Omental fat pad (tissue), 4 donors: ENCODE measurements at places on chromosomes 1 and 21.

DNA sequence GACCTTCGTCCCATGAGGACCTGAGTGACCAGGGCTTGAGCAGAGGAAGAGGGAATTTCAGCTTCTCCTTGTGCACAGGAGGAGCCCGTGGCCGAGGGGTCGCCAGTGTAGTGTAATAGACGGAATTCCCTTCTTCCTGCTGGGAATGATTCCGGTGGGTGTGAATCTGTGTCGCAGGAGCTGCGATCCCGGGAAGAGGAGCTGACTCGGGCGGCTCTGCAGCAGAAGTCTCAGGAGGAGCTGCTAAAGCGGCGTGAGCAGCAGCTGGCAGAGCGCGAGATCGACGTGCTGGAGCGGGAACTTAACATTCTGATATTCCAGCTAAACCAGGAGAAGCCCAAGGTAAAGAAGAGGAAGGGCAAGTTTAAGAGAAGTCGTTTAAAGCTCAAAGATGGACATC, 34.4 kb downstream of the MAP3K21 start:
- DNase-seq, result no peak

DNA sequence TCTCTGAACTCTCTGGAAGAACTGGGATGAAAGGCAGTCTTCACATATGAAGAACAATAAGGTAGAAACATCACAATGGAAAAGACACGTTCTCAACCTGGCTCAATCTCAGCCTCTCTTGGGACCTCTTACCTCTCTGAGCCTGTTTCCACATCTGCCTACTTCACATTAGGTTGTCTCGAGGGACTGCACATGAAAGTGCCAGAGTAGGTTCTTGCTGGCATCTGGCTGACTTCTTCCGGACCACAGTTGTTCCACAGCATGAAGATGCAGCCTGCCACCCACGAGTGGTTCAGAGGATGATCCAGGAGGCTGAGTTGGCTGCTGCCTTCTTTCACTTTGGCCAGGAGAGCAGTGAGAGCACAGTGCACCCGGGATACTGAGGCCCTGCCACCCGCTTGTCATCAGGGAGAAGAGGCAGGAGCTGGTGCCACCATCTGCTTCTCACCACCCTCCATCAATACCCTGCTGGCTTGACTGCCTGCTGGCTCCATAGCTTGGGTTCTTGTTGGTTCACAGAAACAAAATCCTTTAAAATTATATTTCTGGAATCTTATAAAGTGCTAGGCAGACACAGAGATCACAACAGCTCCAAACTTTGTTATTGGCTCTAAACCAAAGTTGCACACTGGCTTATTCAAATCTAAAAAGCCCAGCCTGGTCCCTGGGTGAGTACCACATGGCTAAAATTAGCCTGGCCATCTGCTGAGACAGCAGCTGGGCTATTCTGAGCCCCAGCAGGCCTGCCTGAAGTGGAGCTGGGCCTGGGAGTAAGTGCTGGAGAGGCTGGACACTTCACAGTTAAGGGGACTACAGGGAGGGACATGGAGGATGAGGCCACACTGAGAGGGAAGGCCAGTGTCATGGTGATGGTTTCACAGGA, 46.9 kb upstream of the LIN9 start:
- DNase-seq, result no peak

- no peak for DNase-seq
Measured at GRCh38 chr1:16141573-16142336, 14.1 kb downstream of the EPHA2 start.

DNA sequence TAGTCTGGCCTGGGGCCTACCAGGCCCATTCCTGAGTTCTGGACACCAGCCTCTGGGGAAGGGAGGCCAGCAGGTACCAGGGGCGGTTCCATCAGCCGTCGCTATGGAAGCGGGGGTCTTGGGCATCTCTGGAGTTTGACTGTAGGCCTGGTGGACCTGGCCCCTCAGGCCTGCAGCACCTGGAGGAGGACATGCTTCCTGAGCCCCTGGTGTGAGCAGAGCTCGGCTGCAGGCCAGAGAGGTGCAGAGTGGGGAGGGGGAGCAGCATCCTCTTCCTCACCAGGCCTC, 7.8 kb downstream of the MYBPH start:
- DNase-seq, result no peak

DNA sequence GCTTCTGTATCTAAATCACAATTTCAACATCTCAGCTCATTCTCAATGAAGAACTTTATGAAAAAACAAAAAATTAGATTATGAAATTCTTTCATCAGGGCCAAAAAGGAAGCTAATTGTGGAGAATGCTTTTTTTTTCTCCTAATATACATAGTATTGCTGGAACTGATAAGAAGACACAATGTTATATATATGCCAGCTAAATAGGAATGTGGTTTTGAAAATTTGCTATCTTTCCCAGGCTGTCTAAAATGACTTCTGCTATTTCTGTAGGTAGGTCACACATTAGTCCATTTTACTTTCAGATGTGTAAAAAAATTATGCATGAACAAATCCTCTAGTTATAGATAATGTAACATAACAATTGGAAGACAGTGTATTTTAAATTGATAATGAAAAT, 732.9 kb downstream of the RWDD3 start:
- DNase-seq, result no peak

DNA sequence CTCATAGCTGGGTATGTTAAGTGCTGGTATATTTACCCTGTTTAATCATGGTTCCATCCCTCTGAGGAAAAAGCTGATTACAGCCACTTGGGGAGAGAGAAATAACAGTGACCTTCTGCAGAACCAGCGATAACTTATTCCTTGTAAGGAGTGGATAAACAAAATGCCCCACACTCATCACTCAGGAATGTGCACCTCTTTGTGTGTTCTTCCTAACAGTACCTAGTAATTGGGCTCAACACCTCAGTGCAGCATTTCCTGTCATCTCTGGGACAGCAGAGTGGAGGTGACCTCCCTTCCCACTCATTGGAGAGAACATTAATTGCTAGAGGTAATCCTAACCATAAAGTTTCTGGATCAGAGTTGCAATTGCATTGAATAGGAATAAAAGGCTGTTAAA, 112.5 kb upstream of the F3 start:
- no peak for DNase-seq

GRCh38 chr1:67618285-67619018, 66.5 kb upstream of the GADD45A start:
- DNase-seq, result peak; percentile 33

DNA sequence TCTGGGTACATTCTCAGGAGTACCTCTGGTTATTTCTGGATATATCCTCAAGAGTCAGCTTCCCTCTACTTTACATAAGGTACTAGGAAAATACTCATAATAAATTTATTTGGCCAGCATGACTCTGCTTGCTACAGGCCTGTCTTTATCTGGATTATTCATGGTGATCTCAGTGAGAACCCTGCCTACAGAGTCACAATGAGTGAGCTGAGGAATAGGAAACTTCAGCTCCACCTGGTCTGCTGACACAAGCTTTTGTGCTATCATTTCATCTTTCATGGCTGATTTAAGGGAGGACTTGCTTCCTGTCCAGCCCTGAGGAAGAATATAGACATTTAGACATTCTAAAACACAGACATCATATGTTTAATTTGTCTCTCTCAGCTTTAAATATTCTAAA, 19.5 kb upstream of the SUCO start:
- no peak for DNase-seq

DNA sequence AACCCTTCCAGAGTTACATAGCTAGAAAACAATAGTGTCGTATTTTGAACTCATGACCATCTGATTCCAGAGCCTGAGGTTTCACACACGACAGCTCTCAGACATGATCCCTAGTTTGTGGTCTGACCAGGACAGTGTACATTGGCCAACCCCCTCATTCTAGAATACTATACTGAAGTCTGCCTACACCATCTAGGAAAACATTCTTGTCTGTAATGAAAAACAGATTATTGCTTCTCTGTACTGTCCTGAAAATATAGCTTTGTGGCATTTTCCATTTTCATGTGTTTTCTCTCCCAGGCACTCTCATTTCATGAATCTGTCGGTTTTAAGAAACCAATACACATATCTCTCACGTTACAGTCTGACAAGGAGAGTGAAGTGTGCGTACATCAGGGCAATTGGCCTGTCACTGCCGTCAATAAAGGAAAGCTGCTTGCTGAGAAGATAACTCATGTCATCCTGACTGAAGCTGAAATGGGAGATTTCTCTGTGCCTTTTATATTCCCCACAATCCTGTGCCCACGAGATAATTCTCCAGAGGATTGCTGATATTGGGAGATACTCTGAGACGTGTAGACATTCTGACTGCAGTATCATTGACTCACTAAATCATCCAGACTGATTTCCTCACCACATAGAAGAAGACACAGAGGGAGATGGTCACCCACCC, 585.6 kb downstream of the PLPP3 start:
- no peak for DNase-seq

DNA sequence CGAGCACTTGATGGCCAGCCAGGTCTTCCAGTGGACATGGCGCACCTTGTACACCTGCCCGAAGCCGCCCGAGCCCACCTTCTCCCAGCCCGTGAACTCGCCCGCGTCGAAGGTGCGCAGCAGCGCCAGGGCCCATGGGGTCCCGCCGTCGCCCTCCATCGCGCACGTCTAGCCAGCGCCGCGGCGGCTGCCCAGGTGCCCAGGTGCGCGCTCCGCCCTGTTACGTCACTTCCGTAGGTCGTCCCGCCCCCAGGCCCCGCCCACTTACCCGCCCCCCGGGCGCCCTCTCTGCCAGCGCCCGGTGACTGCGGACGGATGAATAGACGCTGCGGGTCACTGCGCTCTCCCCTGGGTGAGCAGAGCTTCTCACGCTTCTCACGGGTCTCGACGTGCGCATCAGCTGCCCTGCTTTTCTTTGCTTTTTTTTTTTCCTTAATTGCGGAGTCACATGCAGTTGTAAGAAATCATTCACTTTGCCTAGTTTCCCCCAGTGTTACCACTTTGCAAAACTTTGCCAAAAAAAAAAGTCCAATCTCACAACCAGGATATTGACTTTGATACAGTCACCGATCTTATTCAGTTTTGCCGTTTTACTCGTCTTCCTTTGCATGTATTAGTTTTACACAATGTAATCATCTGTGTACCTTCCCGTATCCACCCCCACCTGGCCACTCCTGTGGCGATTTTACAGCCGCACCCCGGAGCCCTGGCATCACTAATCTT, at the start of gene RIPK4:
Gene RIPK4, minus strand, starts transcription at position 170 of the 723 bp plus-strand sequence. Its CDS starts 11 bp downstream, at position 159.
- DNase-seq, result no peak

- DNase-seq, result no peak
Measured at GRCh38 chr1:59193443-59194093, 103.3 kb upstream of the FGGY start.

GRCh38 chr21:33027401-33028286, 1.9 kb downstream of the OLIG2 start:
- DNase-seq, result no peak

DNA sequence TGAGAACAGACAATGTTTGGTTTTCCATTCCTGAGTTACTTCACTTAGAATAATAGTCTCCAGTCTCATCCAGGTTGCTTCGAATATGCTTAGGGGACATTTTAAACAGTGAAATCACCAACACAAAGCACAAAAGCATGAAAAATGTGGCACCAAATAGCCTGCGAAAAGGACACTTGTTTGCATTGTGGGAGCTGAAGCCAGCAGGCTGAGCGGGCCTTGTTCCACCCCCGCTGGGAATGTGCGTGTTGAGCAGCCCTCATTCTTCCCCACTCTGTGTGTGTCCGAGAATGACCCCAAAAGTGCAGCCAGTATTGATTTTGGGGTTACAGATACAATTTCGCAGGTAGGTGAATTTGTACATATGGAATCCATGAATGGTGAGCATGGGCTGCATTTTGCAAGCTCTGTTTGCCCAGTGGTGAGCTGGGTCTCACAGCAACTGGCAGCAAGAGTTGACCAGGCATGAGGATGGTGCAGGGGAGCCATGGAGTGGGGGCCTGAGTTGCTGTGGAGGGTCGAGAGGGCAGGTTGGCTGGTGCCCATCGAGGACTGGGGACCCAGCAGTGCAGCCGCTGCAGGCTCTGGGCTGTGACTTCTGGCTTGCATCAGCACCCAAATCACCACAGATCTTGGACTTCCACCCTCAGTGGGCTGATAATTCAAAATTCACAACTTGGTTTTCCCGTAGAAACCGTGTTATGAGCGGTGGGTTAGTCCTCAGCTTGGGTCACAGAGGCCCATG, 29.4 kb downstream of the NENF start:
- no peak for DNase-seq

DNA sequence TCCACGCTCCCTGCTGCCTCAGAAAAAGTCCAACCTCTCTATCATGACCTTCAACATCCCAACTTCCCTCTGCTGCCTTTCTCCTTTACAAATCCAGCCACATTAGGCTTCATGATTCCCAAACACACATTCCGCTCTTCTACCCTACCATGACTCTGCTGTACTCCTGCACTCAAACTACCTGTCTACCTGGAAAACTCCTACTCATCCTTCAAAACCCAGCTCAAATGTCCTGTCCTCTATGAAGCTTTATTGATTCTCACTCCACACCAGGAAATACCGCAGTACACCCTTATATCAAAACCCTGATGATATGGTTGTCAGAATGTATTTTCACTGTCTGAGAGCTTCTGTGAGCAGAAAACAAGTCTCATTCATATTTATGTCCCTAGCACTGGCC, 8.9 kb downstream of the ARHGEF19 start:
- DNase-seq, result no peak

- DNase-seq, result no peak
Measured at GRCh38 chr1:158203693-158204457, 23.2 kb downstream of the CD1D start.

DNA sequence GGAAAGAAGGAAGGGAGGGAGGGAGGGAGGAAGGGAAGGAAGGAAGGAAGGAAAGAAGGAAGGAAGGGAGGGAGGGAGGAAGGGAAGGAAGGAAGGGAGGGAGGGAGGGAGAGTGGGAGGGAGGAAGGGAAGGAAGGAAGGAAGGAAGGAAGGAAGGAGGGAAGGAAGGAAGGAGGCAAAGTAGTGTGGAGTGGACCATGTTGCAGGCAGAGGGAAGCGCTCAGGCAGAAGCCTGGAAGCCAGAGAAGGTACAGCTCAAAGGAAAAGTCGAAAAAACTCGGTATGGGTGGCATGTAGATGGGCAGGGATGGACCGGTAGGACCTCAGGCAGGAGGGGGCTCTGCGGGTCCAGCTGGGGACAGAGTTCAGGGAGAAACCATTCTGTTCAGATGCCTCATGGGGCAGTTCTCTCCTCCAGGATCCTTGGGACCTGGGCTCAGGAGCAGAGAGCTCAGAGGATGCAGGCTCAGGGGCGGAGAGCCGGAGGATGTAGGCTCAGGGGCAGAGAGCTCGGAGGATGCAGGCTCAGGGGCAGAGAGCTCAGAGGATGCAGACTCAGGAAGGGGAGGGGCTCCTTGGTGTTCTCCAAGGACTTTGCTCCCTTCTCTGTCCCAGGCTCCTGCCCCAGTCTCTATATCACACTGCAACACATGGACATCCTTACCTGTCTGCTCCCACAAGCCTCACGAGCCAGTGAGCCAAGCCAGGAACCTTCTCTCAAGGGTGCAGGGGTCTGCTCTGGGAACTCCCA, 13.6 kb upstream of the PADI3 start:
- no peak for DNase-seq

GRCh38 chr1:230820568-230820967, 47.8 kb downstream of the C1orf198 start:
- DNase-seq, result no peak

- no peak for DNase-seq
Measured at GRCh38 chr1:169019419-169020058, 87.0 kb upstream of the ATP1B1 start.

- no peak for DNase-seq
Measured at GRCh38 chr1:6473974-6474814, 8.2 kb upstream of the TNFRSF25 start.

GRCh38 chr1:179973198-179974110, 18.8 kb downstream of the CEP350 start:
- no peak for DNase-seq
